ENCODE measurements at places on chromosomes 1 and 21.

- DNase-seq, result no peak
Observed at GRCh38 chr21:42806509-42807140, 72.7 kb downstream of the WDR4 start.

GRCh38 chr1:187985145-187985896, 1156.6 kb downstream of the PLA2G4A start:
- no peak for DNase-seq

DNA sequence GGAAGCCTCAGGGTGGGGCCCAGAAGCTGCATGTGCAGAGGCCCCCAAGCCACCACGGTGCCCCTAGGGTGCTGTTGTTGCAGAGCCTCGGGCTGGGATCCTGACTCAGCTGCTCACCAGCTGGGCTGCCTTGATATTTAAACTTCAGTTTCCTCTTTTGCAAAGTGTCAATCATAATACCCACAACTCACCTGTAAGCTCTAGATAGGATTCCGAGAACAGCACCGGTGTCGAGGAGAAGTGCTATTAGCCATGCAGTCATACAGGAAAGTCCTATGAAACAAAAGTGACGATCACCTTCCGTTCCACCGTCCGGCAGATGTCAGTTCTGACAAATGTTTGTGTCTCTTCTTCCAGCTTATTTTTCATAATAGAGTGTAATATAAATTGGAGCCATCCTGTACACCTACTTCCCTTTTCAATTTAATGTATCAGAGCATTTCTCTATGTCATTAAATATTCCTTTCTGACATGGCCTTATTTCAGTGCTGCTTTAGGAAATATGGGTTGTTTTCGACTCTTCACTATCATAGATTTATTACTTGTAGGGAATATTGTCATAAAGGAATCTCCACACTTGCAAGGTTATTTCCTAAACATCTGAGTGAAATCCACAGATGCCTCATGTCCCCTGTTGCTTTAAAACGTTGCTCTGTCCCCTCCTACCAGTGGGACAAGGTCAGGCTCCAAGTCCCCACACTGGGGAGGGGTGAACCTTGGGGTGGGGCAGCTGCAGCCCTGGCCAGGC, 100.8 kb downstream of the SIK1 start:
- DNase-seq, result no peak

DNA sequence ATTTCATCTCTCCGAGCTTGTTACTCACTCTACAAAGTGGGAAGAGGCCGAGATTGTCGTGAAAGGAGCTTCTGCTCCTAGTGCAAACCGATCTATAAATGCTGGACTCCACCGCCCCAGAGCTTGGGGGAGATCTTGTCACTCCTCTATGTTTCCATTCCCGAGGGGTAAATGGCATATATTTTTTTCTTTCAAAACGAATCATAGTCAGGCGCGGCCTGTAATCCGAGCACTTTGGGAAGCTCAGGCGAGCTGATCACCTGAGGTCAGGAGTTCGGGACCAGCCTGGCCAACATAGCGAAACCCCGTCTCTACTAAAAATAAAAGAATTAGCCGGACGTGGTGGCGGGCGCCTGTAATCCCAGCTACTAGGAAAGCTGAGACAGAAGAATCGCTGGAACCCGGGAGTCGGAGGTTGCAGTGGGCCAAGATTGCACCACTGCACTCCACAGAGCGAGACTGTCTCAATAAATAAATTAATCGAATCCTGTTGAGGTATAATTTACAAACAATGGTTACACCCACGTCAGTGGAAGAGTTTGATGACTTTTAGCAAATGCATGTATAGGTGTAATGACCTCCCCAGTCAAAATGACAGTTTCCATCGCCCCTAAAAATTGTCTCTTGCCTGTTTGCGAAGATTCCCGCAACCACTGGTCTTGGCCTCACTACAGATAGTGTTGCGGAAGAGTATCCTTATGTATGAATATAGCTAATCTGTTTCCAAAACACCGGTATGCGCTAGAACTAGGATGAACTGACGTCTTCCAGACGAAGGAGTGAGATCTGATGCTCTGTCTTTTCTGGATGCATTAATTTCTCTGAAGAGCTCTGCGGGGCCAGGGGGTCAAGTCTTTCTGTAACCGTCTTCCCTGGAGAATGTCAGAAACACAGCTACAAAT, 840 bp upstream of the HEATR1 start:
- no peak for DNase-seq

DNA sequence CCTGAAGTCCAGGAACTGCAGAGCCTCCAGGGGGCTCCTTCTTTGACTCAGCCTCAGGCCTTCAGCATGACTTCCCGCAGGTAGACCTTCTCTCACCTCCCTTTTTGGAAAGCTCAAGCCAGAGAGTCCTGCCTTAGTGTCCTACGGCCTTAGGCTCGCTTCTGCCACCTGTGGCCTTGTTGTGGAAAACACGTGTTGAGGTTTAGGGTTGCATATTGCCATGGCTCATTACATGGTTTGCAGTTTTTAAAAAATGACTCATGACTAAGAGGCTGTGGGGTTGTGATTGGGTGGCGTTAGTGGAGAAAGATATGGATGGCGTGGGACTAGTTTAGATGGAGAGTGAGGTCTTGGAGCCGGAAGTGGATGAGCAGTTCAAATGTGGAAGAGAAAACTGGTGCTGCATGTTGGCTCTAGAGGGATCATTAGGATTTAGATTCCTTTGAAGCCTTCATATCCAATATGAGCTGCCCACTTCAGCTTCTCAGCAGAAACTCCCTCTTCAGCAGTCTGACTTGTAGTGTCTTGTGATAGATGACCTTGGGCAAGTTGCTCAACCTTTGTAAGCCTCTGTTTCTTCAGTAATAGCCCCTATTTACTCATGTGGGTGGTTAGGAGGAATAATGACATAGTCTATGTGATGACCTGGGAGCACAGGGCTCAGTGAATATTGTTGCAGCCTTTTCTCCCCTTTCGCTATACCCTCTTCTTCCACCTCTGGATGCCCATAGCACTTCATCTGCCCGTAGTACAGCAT, 6.5 kb upstream of the FGGY start:
- no peak for DNase-seq

DNA sequence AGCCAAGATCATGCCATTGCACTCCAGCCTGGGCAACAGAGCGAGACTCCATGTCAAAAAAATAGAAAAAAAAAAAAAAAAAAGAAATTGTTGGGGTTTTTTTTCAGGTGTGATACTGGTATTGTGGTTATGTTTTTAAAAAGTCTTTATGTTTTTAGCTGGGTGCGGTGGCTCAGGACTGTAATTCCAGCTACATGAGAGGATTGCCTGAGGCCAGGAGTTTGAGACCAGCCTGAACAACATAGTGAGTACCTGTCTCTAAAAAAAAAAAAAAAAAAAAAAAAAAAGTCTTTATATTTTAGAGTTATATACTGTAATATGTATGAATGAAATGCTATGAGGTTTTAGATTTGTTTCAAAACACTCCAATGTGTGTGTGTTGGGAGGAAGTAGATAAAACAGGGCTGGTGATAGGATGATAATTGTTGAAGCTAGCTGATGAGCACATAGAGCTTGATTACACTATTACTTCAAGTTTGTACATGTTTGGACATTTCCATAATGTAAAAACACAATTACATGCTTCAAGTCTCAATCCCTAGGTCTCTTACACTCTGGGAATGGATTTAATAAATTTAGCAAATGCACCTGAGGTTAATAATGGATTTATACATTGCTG, 30.2 kb upstream of the ATP5PO start:
- DNase-seq, result no peak

DNA sequence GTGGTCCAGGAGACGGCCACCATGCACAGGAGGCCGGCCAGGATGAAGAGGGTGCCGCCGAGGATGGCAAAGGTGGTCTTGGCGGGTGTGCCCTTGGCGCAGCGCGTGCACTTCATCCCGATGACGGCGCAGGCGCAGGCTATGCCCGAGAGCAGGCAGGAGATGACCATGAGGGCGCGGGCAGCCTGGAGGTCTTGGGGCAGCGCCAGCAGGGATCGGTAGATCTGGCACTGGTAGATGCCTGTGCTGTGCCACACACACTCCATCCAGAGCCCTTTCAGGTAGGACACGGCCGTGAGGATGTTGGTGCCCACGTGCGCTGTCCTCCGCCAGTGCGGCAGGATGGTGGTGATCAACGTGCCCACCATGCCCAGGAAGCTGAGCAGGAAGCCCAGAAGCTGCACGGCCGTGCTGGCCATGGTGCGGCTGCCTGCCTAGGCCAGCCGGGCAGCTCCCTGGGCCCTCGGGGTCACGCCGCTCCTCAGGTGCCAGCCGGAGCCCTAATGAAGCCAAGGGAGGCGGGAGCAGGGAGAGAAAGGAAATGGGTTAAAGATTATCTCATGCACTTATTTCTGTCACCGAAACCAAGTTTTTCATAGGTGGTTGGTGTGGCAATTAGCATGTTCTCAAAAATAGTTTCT, 18.5 kb downstream of the CLDN14 start:
- no peak for DNase-seq

DNA sequence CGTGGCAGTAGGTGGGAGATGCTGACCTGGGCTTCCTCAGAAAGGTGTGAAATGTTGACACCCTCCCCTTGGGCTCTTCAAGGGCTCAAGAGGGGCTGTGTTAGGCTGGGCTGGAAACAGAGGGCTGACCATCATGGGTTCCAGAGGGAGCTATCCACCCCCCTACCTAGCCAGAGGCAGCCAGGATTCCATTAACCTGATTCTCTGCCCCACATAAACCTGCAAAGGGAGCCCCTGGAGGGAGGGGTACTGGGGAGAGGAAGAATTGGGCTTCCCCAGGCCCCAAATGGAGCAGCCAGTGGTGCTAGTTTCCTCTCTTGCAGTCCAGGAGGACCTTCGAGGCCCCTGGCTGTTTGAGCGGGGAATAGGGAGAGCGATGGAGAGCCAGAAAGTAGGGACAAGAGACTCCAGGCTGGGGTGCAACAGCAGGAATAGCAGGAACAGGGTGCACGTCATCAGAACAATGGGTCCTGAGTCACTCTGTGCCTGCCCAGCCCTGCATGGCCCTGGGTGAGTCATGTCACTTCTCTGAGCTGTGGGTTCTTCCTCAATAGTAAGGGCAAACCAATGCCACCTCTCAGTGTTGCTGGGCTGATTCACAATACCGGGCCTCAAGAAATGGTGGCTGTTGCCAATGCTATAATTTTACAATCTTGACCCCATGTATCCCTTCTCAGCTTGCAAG, 121.2 kb downstream of the EPHB2 start:
- peak; percentile 4 for DNase-seq

DNA sequence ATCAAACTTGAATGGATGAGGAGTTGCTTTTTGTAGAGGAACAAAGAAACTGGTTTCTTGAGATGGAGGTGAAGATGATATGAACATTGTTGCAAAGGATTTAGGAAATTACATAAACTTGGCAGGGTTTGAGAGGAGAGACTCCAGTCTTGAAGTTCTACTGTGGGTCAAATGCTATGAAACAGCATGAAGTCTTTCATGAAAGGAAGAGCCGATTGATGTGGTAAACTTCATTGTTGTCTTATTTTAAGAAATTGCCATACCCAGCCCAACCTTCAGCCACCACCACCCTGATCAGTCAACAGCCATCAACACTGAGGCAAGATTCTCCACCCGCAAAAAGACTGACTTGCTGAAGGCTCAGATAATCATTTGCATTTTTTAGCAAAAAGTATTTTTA, 52.2 kb downstream of the SIPA1L2 start:
- DNase-seq, result no peak

GRCh38 chr1:53547231-53547790, 88.1 kb downstream of the DMRTB1 start:
- DNase-seq, result no peak

DNA sequence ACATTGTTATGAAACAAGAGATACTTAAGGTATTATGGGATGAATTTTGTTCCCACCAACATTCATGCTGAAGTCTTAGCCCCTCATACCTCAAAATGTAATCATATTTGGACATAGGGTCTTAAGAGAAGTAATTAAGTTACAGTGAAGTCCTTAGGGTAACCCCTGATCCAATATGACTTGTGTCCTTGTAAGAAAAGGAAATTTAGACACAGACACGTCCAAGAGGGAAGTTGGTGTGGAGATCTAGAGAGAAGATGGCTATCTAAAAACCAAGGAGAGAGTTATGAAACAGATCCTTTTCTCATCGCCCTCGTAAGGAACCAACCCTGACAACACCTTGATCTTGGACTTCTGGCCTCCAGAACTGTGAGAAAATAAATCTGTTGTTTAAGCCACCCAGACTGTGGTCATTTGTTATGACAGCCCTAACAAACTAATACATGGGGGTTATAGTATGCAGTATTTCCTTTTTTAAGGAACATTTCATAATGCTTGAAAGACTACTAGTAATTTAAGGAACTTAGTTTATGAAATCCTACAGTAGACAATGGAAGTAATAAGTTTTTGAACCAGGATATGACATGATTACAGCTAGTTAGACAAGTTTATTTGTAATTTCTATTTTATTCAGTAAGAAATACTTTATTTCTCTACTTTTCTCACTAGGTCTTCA, 875.5 kb upstream of the ADGRL2 start:
- DNase-seq, result no peak

DNA sequence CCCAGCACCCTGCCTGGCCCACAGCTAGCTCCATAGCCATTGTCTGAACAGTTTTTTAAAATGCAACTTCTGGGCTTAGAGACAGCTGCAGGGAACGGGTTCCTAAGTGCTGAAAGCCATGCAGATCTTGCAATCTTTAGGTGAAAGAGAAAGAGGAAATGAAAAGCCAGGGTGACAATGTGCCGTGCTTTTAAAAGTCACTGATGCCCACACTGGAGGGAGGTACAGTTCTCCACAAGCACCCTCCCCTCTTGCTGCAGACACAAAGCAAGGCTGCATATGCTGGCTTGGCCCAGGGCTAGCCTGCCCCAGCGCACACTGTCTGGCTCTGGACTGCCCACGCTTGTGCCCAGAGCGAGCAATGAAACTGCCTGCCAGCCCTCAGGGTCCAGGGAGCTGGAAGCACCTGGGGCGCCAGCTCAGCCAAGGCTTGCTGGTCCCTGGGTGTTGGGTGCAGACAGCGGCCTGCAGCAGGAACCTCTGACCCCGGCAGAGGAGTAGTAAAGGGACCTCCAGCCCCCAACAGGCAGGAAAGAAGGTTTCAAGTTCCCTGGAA, 70.4 kb downstream of the AJAP1 start:
- DNase-seq, result no peak

- no peak for DNase-seq
Observed at GRCh38 chr1:241423541-241424479, 66.8 kb upstream of the RGS7 start.

- no peak for DNase-seq
Observed at GRCh38 chr1:151817353-151817730, 12.1 kb upstream of the LINGO4 start.

DNA sequence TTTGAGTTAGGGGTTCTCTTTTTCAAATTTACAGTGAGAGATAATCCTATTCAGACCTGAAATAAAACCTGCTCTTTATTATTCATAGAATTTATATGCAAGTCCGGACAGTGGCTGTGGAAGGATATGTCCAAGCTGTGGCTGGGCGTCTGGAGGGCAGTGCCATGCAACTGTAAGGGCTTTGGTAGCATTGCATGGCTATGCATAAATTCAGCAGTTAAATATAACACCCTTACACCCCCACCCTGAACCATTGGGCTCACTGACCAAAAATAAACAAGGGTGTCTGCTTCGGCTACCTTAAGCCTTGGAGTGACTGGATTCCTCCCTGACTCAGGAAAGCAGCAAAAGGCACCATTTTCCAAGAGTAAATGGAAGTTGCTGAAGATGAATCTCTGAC, 5.4 kb downstream of the CHTOP start:
- no peak for DNase-seq

GRCh38 chr1:184661801-184662200, 92.9 kb downstream of the EDEM3 start:
- DNase-seq, result no peak

Measured in stimulated activated CD8-positive, alpha-beta memory T cell treated with anti-CD3 and anti-CD28 coated beads, Interleukin-15, amount 100 ng/mL, for 48 hours (primary cell).